ENCODE measurements at places on chromosomes 11 and 22.

DNA sequence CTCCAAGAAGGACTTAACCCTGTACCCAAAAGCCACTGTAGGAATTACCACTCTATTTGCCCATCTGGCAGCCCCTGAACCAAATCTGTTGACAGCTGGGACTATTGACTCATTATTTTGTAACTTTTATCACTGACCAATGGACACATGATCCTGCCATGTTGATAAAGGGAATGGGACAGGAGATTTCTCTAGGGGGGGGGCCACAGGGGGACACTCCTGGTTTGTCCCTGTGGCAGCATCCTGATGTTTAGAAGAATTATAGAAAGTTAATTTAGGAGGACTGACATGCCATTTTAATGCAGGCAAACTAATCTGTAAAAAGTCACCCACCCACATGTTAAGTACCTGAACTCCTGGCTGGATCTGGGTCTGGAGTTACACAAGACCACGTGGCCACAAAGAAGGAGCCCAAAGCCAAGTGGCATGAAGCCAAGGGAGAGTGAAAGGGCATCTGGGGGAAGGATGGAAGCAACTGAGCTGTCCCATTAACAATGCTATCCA, 558.1 kb downstream of the ETS1 start:
- DNase-seq: no peak

DNA sequence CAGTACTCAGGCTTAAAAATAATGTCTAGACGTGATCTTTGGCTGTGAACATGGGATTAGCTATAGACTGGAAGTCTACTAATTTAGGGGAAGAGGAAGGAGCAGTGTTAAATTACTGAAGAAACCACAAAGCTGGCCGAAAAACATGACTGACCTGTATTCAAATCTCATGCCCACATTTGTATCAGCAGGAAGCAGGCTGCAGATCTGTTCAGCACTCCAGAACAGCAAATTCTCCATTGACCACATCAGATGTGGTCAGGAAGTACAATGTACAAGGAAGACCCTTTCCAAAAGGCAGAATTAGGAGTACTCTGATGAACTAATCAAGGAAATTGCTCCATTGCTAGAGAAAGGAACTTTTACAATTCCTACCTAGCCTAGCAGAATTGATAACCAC, 31.7 kb downstream of the DCDC1 start:
- no peak for DNase-seq

- DNase-seq: no peak
Measured at GRCh38 chr11:68349461-68350249, 37.3 kb downstream of the LRP5 start.

GRCh38 chr11:2901196-2901796, 15.7 kb upstream of the CDKN1C start:
- no peak for DNase-seq

DNA sequence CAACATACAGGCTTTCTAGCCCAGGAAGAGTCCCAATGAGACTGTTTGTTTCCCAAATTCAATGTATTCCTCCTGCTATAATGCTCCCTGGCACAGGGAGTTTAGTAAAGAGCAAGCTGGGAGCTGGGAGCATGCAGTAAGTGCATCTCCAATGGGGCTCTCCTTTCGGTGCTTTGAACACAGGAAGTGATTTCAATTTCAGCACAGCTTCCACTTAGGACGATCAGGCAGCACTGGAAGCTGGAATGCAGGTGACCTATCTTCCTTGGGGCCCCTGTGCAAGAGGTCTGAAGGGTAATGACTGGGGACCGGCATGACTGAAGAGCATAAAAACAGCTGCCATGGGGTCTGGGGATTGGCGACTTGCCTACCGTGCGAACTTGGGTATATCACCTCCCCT, 76.0 kb downstream of the LARGE1 start:
- no peak for DNase-seq

GRCh38 chr22:40224702-40225101, 47.0 kb downstream of the TNRC6B start:
- DNase-seq: no peak

- no peak for DNase-seq
Measured at GRCh38 chr11:118076754-118077281, at the start of gene TMPRSS4. TSS of gene TMPRSS4 (plus strand) at chr11:118077078. CDS start at chr11:118077303, 225 bp downstream.

- no peak for DNase-seq
Measured at GRCh38 chr11:67372321-67372992, 941 bp downstream of the CLCF1 start.

DNA sequence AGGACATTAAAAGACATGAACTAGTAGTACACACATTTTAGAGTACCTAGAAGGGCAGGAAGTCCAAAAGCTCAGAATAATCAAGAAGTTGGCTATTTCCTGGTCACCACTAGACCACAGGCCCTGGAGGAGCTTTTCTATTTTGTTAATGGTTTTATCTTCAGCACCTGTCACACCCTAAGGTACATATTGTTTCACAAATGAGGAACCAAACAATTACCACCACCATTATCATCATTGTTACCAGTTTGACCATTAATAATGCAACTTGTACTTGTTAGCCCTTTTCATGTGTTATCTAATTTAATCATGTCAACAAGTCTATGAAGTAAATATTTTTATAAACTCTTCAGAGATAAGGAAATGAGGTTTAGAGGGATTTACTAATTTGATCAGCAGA, 4.9 kb downstream of the MRPL48 start:
- DNase-seq: no peak

GRCh38 chr11:48058788-48059187, 78.4 kb downstream of the PTPRJ start:
- DNase-seq: no peak

DNA sequence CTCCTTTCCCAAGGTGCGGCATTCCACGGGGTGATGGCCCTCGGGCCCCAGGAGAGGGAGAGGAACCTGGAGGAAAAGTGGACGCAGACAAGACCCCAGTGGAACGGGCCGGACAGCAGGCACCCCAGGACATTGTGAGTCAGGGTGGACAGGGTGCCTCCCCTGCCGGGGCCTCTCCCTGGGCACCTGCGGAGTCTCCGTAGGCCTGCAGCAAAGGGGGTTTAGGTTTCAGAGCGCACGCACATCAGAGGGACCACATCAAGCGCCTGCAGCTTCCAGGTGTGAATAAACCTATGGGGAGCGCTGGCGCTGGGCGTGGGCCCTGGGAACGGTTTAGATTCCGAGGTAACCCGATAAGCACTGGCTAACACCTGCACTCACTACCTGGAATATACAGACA, 22.7 kb upstream of the FGF19 start:
- DNase-seq: no peak

GRCh38 chr22:18070556-18071306, 7.1 kb upstream of the PEX26 start:
- DNase-seq: no peak

- DNase-seq: peak; percentile 35
Measured at GRCh38 chr22:27913162-27913741, 5.8 kb downstream of the PITPNB start.

DNA sequence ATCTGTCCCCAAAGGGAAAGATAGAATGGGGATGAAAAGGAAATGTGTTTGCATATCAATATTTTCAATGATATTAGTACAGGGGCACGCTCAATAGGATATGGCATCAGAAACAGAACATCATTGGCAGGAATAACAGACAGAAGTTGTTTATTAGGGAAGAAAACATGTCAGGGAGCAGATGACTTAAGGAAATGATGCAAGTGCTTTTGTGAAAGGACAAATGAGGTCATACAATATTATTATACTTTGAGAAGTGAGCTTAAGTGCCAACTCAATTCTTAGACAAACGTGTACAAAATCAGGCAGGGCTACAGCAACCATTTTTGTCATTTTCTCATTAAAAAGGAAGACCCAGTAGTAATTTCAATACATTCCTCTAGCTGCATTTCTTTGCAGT, 388.4 kb downstream of the SOX6 start:
- DNase-seq: peak; percentile 36

Data from MV-4-11 (cell line).